ENCODE measurements at places on chromosomes 3 and 15. TPM values are rescaled to one million over a fixed set of nuclear protein-coding genes. Genes with fewer than 3 reads are reported as not detected.

The CNTN3 gene
- total RNA-seq: not detected

DNA sequence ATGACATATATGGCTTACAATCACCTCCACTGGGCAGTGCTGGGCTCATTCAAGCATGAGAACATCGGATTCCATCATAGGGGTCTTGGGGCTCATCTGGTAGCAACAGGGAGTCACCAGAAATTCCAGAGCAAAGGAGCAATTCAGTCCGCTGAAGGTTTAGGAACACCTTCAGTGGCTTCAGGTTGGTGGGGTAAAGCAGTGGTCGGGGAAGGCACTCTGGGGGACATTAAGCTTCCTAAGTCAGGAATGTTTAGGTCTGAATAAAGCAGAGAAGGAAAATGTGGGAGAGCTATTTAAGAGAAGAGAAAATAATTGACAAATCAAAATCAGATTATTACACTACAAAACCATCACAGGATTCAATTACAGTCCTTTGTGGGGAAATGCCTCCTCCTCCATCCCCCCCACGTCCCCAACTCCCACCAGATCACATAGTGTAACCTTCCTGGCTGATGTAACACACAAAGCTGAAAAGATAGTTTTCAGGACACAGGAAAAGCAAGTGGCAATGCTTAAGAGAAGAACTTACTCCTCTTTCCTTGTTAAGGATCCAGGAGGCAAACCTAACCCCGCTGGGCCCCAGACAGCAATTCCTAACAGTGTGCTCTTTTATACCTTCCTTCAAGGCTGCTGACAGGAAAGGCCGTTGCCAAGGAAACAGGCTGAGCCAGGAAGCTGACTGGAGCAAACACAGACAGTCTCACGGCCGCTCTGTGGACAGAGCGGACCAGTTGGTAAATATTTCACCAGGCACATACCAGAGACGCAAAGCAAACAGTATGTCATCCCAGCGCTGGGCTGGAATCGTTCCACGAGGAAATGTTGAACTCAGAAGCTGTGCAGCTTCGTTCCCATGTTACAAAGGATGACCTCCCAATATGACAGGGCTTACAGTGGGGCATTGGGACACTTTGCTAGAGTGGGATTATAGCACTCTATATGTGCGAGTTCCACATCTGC is 57.5 kb upstream of the LMCD1 start:
- peaks cover 3% of the 10 kb centered on the region for H3K27me3 ChIP-seq
- H3K4me3 ChIP-seq: no peak overlapping the region
- no peak for DNase-seq
- no peaks in the 10 kb centered on the region for H3K4me1 ChIP-seq

- no peaks in the 10 kb centered on the region for H3K27me3 ChIP-seq
- no peak for DNase-seq
- H3K27ac ChIP-seq: no peak overlapping the region
- no peaks in the 10 kb centered on the region for H3K36me3 ChIP-seq
- H3K4me1 ChIP-seq: no peaks in the 10 kb centered on the region
These were observed 1091.9 kb downstream of the NSUN3 start for GRCh38 chr3:95154766-95155165.

GRCh38 chr15:78811124-78811824 is at the start of gene ADAMTS7:
TSS of gene ADAMTS7 (minus strand) at chr15:78811464. CDS start at chr15:78811220, 244 bp downstream.
- H3K4me3 ChIP-seq: peak within 1 kb of the TSS; percentile 64
- peak; percentile 40 for DNase-seq
- peaks cover 53% of the 10 kb centered on the region for H3K27me3 ChIP-seq
- no peak within 1 kb of the TSS for H3K27ac ChIP-seq
- peaks cover 10% of the 10 kb centered on the region for H3K4me1 ChIP-seq
- peaks cover 7% of the 10 kb centered on the region for H3K36me3 ChIP-seq

GRCh38 chr3:24519368-24520100 is 24.9 kb upstream of the THRB start:
- peaks cover 42% of the 10 kb centered on the region for H3K27me3 ChIP-seq
- DNase-seq: no peak
- H3K27ac ChIP-seq: no peak overlapping the region
- H3K36me3 ChIP-seq: no peaks in the 10 kb centered on the region
- H3K4me1 ChIP-seq: no peaks in the 10 kb centered on the region

The STARD5 gene
- total RNA-seq: 5.7 TPM

The DUOX2 gene
- total RNA-seq: 0.02 TPM

- peak overlapping the region; percentile 9 for H3K4me3 ChIP-seq
- peak; percentile 30 for DNase-seq
- no peaks in the 10 kb centered on the region for H3K27me3 ChIP-seq
- H3K4me1 ChIP-seq: peaks cover 74% of the 10 kb centered on the region
- H3K27ac ChIP-seq: peak overlapping the region; percentile 93
- peaks cover 88% of the 10 kb centered on the region for H3K36me3 ChIP-seq
These were observed 48.4 kb downstream of the ARHGEF3 start for GRCh38 chr3:56753206-56753820.

DNA sequence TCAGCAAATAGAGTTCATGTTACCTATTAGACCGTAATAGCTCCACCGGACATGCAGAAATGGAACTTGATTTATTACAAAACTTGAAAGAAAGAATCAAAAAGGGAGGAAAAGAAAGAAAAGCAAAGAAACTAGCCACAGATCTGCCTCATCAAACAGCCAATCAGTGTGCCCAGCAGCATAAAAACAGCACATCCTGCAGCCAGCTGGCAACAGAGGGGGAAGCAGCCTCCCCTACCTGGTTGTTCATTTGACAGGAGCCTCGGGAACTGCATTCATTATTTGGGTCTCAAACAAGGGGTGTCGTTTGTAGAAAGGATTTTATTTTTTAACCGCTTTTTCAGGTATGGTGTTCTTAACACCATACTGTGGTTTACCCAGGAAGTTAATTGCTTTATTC is 181.5 kb upstream of the TOPAZ1 start:
- no peak overlapping the region for H3K4me3 ChIP-seq
- no peaks in the 10 kb centered on the region for H3K36me3 ChIP-seq
- peaks cover 33% of the 10 kb centered on the region for H3K4me1 ChIP-seq
- H3K27ac ChIP-seq: no peak overlapping the region
- DNase-seq: no peak
- peaks cover 14% of the 10 kb centered on the region for H3K27me3 ChIP-seq

GRCh38 chr3:46065294-46065705 is 38.0 kb upstream of the XCR1 start:
- peaks cover 66% of the 10 kb centered on the region for H3K27me3 ChIP-seq
- DNase-seq: peak; percentile 82
- H3K4me1 ChIP-seq: peaks cover 58% of the 10 kb centered on the region
- H3K27ac ChIP-seq: peak overlapping the region; percentile 72

The TRH gene
- not detected for total RNA-seq

The INKA1 gene
- total RNA-seq: 0.60 TPM

GRCh38 chr3:42764561-42765295 is 8.3 kb downstream of the CCDC13 start:
- no peaks in the 10 kb centered on the region for H3K36me3 ChIP-seq
- DNase-seq: no peak
- no peak overlapping the region for H3K4me3 ChIP-seq
- no peak overlapping the region for H3K27ac ChIP-seq

The ASTE1 gene
- 15.1 TPM for total RNA-seq

The TM6SF1 gene
- 12.5 TPM for total RNA-seq

DNA sequence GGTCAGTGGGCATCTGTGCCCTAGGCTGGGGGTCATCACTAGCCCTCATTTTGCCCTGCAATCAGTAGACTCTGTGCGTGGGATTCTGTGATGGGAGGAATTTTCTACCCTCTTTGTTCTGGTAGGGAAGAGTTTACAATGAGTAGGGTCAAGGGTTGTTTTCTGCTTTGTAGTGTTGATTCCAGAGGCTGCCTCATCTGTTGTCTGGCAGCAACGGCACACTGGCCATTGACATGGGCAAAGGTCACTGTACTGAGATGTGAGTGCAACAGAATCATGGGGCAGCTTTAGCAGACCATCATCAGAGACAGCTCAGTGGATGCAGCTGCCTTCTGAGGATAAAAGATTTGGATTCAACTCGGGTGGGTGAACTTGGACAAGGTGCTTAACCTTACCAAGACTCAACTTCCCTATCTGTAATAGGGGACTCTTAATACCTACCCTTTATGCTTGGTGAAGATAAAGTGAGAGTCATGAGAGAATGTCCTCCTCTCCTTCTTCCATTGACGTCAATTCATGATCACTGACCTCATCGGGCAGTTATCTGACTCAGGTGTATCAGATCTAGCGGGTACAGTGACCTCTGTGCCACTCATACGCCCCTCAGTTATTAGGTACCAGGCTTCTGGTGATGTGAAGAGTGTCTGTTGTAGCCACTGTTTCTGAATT is 127.5 kb downstream of the RPLP1 start:
- no peak overlapping the region for H3K27ac ChIP-seq
- H3K27me3 ChIP-seq: no peaks in the 10 kb centered on the region
- DNase-seq: no peak
- H3K4me3 ChIP-seq: no peak overlapping the region

- peaks cover 15% of the 10 kb centered on the region for H3K4me1 ChIP-seq
- peak; percentile 78 for DNase-seq
- H3K4me3 ChIP-seq: peak overlapping the region; percentile 69
- peak overlapping the region; percentile 86 for H3K27ac ChIP-seq
These were observed 13.6 kb upstream of the SMCO1 start for GRCh38 chr3:196528639-196529233.

The SLC28A1 gene
- not detected for total RNA-seq

DNA sequence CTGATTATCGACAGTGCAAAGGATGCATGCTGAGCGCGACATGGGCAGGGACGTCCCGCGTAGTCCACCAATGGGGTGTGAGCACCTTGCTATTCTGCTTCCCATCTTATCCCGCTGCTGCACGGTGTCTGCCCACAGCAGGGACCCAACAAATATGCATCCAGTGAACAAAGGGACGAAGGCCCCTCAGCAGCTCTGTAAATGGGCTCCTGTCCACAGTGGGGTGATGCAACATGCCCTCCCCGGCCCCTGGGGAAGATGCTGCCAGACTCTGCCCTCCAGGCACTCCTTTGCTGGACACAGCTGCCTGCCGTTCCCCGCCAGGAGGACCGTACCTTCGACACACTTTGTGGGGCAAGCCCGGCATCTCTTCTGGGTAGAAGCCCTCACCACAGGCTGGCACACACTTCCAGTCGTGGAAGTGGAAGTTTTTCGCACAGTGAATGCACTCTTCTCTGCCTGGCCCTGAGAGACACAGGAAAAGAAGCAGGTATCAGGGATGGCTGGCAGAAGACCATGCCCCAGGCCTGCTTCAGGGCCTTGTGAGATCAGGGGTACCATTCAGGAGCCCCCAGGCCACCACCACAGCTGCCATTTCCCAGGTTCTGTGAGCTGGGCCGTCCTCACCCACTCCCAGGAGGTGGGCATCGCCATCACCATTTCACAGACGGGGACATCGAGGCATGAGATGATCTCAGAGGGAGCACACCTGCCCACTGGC is 18.2 kb upstream of the SNRPA1 start:
- DNase-seq: no peak
- H3K4me3 ChIP-seq: no peak overlapping the region
- no peak overlapping the region for H3K27ac ChIP-seq
- H3K4me1 ChIP-seq: no peaks in the 10 kb centered on the region
- no peaks in the 10 kb centered on the region for H3K36me3 ChIP-seq
- no peaks in the 10 kb centered on the region for H3K27me3 ChIP-seq

DNA sequence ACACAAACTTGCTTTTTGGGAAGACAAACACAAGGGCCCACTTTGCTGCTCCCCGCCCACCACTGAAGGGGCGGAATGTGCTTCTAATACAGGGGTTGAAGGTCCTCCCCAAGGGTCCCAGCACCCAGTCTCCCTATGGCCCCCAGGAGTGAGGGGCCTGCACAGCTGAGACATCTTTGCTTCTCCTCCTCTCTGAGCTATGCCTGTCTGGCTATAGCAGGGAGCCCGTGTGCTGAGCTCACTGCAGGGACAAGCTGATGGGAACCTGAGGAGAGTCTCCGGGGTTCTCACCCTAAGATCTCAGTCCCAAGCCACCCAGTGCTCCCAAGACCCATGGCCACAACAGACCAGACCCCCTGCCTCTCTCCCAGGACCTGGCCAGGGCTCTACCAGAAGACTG is 61.1 kb upstream of the ACAN start:
- H3K4me1 ChIP-seq: no peaks in the 10 kb centered on the region
- H3K36me3 ChIP-seq: no peaks in the 10 kb centered on the region
- H3K27ac ChIP-seq: no peak overlapping the region
- DNase-seq: no peak
- no peak overlapping the region for H3K4me3 ChIP-seq

The ASB14 gene
- total RNA-seq: not detected

The CPA3 gene
- not detected for total RNA-seq

The UACA gene
- total RNA-seq: 3.9 TPM
